ENCODE measurements at places on chromosomes 1 and 21.
A peak's percentile ranks its signal among the peaks of the same experiment; 100 is the strongest.

GRCh38 chr1:15702722-15703550 is 18.8 kb downstream of the PLEKHM2 start:
- no peak for DNase-seq

GRCh38 chr1:227004796-227005195 is 64.7 kb downstream of the COQ8A start:
- no peak for DNase-seq

- DNase-seq: peak; percentile 84
Observed at GRCh38 chr1:8525216-8525557, 207.3 kb downstream of the SLC45A1 start.

GRCh38 chr1:228837032-228837431 is 101.8 kb downstream of the RHOU start:
- no peak for DNase-seq

All from fibroblast of lung (primary cell).